ENCODE measurements at places on chromosomes 1 and 21. TPM values are rescaled to one million over a fixed set of nuclear protein-coding genes. Genes with fewer than 3 reads are reported as not detected.

DNA sequence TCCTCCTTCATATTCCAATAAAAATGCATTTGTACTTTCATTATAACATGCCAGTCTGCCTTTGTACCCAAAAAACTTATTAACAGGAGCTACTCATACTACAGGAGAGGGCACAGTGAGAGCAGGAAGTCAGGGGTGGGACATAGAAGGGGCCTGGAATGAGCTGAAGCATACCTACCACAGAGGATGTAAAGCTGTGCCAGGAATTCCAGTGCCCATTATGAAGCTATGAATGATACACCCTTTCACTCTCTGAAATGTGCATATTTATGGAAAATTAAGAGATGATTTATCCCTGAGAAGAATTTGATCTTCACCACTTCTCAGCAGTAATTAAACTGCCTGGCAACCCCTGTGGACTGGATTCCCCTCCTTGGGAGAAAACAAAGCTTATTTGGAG, 65.8 kb downstream of the ATP5PO start:
- no peaks in the 10 kb centered on the region for H3K27me3 ChIP-seq
- H3K36me3 ChIP-seq, result peaks cover 2% of the 10 kb centered on the region
- H3K4me3 ChIP-seq, result no peak overlapping the region
- no peak for DNase-seq
- H3K4me1 ChIP-seq, result peaks cover 1% of the 10 kb centered on the region

DNA sequence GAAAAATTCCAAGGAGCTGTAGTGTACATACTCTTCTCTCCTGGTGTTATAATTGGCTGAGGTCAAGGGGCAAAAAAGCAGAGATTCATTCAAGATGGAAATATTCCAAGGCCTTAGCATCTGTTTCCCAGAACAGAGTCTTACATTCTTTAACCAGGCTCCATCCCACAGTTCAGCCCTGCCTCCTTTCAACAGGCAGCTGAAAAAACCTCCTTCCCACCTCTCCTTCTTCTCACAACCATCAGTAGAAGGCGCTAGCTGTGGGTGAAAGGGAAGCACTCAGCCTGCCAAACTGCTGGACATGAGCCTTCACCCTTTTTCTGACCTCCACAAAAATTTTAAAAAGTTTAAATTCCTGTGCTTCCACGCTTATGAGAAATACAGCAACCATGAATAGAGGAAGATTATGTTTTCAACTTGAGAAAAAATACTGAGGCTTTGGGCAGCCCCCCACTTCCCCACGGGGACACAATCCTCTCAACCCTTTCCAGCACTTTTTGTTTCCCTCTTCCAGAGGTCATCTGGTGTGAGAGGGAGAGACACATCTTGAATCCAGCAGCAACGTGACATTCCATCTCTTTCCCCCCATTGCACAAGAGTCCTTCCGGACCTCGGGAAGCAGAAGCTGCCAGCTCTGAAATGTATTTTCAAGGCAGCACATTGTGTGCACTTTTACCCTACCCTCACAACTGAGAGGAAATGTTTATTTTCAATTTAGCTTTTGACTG, 43.2 kb upstream of the FMO2 start:
- no peak overlapping the region for H3K4me3 ChIP-seq
- no peak for DNase-seq
- H3K36me3 ChIP-seq, result peaks cover 3% of the 10 kb centered on the region

ARPC5 gene
- 68.0 TPM for total RNA-seq

GRCh38 chr1:92774407-92774806, 10.5 kb downstream of the EVI5 start:
- H3K4me1 ChIP-seq, result peaks cover 9% of the 10 kb centered on the region
- H3K4me3 ChIP-seq, result no peak overlapping the region
- H3K36me3 ChIP-seq, result peaks cover 8% of the 10 kb centered on the region
- DNase-seq, result no peak

- DNase-seq, result no peak
- no peak overlapping the region for H3K4me3 ChIP-seq
- H3K27ac ChIP-seq, result no peak overlapping the region
- H3K36me3 ChIP-seq, result peaks cover 10% of the 10 kb centered on the region
Observed at GRCh38 chr1:244431166-244431565, 20.5 kb downstream of the ADSS2 start.

RWDD3 gene
- 32.2 TPM for total RNA-seq

DNA sequence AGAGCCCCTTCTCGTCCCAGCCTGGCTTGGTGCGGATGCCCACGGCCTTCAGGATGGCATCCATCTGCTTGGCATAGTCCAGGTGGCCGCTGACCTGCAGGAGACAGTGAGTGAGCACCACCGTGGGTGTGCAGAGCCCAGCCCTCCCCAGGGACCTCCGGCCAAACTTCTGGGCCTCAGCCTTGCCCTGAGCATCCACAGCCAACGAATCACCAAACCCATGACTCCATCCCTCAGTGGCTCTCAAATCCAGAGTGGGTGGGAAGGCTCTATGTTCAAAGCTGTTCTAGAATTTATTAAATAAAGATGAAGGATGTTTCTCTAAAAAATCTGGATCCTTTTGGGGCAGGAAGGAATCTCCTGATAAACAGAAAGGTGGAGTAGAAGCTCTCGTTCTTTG, 18.7 kb downstream of the HTR6 start:
- H3K27ac ChIP-seq, result no peak overlapping the region
- peaks cover 2% of the 10 kb centered on the region for H3K36me3 ChIP-seq
- H3K4me3 ChIP-seq, result no peak overlapping the region
- no peaks in the 10 kb centered on the region for H3K4me1 ChIP-seq
- no peak for DNase-seq

HUNK gene
- 39.5 TPM for total RNA-seq

DNA sequence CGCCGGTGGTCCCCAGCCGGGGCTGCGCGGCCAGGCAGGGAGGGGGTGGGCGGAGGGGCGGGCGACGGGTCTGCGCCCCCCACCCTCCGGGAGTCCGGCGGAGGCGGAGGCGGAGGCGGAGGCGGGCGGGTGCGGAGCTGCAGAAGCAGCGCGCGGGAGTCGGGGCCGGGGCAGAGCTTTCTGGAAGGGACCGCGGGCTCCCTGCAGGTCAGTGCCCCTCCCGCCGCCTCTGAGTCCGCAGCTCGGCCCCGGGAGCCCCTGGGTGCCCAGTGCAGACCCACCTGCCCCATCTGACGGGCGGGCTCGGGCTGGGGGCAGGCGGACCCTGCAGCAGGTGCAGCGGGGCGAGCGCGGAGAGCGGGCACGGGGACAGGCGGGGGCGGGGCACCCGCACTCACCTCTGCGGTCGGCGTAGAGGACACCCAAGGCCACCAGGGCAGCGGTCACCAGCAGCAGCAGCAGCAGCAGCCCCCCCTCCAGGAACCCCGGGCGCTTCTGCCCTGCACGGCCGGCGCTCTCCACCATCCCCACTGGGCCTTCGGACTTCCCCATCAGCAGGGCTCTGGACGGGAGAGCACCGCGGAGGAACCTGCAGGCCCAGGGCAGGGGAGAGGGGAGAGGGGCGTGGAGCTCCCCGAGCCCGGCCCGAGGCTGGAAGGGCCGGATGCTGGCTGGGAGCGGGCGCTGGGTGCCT, 3.7 kb downstream of the MMEL1 start:
- peaks cover 68% of the 10 kb centered on the region for H3K27me3 ChIP-seq
- peaks cover 2% of the 10 kb centered on the region for H3K4me1 ChIP-seq
- H3K4me3 ChIP-seq, result peak overlapping the region; percentile 55
- no peak overlapping the region for H3K27ac ChIP-seq

- no peaks in the 10 kb centered on the region for H3K27me3 ChIP-seq
- H3K36me3 ChIP-seq, result peaks cover 11% of the 10 kb centered on the region
- H3K4me1 ChIP-seq, result peaks cover 3% of the 10 kb centered on the region
- no peak for DNase-seq
- H3K4me3 ChIP-seq, result no peak overlapping the region
Observed at GRCh38 chr1:35454176-35454575, 103.0 kb downstream of the KIAA0319L start.

CFHR5 gene
- total RNA-seq, result not detected

DNA sequence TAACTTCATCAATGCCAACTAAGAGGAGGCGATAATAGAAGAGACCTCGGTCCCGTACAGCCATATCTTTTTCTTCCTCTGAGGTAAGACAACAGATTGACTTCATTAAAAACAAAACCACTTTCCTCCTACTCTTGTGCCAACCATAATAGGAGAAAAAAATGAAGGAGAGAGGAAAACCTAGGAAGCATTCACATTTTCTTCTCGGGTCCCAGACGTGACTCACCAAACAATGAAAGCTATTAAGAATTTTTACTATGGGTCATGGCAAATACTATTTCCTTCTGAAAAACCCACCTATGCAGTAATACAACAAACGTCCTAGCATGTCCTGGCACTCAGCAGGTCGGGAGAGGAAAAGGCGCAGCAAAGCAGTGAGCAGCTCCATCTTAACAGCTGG, 8.6 kb upstream of the BCL2L15 start:
- no peaks in the 10 kb centered on the region for H3K4me1 ChIP-seq
- no peak overlapping the region for H3K27ac ChIP-seq
- no peak overlapping the region for H3K4me3 ChIP-seq
- no peak for DNase-seq

DNA sequence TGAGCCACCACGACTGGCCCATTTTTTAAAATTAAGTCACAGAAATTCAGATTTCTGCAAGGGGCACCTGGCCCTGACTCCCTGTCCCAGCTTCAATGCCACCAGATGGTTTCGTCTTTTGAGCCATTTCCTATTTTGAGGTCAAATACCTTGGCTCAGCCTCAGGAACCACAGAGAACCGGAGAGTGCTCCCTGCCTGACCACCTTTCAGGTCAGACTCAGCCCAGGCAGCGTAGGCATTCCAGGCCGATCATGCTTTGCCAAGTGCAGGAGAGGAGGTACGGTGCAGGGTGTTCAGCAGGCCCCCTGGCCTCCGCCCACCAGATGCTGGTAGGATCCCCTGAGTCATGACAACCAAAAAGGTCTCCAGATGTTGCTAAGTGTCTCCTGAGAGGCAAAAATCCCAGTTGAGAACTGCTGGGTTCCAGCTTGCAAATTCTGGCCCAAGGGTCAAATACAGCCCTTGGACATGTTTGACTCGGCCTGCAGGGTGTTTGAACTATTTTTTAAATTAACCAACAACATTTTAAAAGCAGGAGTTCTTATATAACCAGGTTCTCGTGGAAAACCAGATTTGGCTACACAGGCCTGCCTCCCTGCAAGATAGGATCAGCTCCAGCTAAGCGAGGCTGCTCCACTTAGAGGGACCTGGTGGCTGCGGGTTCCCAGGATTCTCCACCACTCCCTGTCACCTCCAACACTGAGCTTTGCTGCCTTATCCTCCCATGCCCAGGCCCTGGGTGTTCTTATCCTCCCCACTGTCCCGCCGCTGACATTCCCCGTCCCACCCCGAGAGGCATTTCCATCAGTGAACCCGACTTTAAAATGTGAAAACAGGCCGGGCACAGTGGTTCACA, 61.9 kb upstream of the TARDBP start:
- no peak for DNase-seq
- no peaks in the 10 kb centered on the region for H3K4me1 ChIP-seq
- no peaks in the 10 kb centered on the region for H3K36me3 ChIP-seq
- H3K27me3 ChIP-seq, result peaks cover 5% of the 10 kb centered on the region
- peak overlapping the region; percentile 61 for H3K27ac ChIP-seq

CELA3B gene
- not detected for total RNA-seq

HCRTR1 gene
- not detected for total RNA-seq

GPR37L1 gene
- 0.04 TPM for total RNA-seq

- peaks cover 80% of the 10 kb centered on the region for H3K27me3 ChIP-seq
- H3K27ac ChIP-seq, result no peak overlapping the region
- no peaks in the 10 kb centered on the region for H3K36me3 ChIP-seq
Observed at GRCh38 chr1:228000836-228001563, 5.8 kb upstream of the WNT3A start.

GRCh38 chr1:248631354-248632008, 3.4 kb downstream of the OR2T11 start:
- no peak for DNase-seq
- H3K4me3 ChIP-seq, result no peak overlapping the region
- H3K27me3 ChIP-seq, result no peaks in the 10 kb centered on the region
- H3K36me3 ChIP-seq, result peaks cover 3% of the 10 kb centered on the region
- H3K4me1 ChIP-seq, result no peaks in the 10 kb centered on the region

GRCh38 chr1:150259217-150259616, 1.6 kb downstream of the CA14 start:
- no peaks in the 10 kb centered on the region for H3K27me3 ChIP-seq
- peak overlapping the region; percentile 69 for H3K4me3 ChIP-seq
- no peak for DNase-seq
- H3K4me1 ChIP-seq, result peaks cover 53% of the 10 kb centered on the region
- H3K36me3 ChIP-seq, result no peaks in the 10 kb centered on the region
- peak overlapping the region; percentile 94 for H3K27ac ChIP-seq

DNA sequence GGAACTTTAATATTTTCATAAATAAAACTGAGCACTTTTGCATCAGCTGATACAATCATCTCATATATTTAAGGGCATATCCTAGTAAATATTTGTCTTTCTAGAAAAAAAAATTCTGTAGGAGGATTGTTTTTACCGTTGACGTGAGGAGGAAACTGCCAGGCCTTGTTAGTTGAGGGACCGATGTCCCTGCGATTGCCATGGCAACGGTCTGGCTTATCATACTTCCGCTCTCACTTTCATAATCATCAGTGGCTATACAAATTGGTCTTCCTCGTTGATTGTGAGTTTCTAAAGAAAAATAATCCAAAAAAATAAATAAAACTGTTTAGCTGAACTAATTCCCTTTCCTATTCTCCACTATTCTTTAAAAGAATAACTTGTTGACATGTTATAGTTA, 69.3 kb upstream of the ANGPTL3 start:
- no peaks in the 10 kb centered on the region for H3K27me3 ChIP-seq
- DNase-seq, result no peak
- H3K36me3 ChIP-seq, result peaks cover 16% of the 10 kb centered on the region
- peaks cover 17% of the 10 kb centered on the region for H3K4me1 ChIP-seq
- no peak overlapping the region for H3K4me3 ChIP-seq

DNA sequence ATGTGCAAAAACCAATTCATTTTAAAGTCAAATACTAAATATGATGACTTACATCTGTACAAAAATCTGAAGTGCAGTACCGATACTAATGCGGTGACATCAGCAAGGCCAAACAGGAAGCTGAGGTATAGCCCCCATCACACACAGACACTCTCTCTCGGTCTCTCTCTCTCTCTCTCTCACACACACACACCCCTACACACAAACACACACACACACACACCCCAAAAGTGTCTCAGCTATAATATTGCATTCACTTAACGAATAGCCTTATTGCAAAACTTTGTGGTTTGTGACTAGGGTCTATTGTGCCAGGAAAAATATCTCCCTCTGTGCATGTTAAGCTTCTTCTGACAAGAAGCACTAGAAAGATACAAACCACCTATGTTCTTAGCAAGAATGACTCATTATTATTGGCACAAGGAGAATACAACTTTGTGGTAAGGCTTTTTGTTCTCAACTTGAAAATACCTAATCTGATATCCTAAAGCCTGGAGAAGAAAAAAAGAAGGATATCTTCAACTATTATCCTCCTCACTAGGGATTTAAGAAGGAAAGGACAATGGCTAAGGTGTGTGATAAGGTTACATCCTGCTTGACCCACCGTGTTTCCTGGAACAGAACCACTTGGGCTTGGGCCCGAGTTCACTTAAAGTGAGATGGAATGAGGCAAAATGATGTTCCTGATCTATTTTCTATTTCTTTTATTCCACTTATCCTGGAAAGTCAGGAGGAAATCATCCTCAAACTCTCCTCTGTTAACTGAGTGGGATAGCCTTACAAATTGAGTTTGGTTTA, 107.1 kb downstream of the NIBAN1 start:
- H3K27me3 ChIP-seq, result peaks cover 6% of the 10 kb centered on the region
- peaks cover 2% of the 10 kb centered on the region for H3K36me3 ChIP-seq
- H3K4me1 ChIP-seq, result peaks cover 7% of the 10 kb centered on the region
- H3K4me3 ChIP-seq, result no peak overlapping the region

- no peaks in the 10 kb centered on the region for H3K27me3 ChIP-seq
- H3K27ac ChIP-seq, result no peak overlapping the region
- H3K4me3 ChIP-seq, result no peak overlapping the region
- H3K4me1 ChIP-seq, result peaks cover 15% of the 10 kb centered on the region
- DNase-seq, result no peak
Observed at GRCh38 chr1:171195767-171196166, 10.7 kb downstream of the FMO2 start.

LRRIQ3 gene
- 1.0 TPM for total RNA-seq
